ENCODE measurements at places on chromosomes 6 and 20. TPM values are rescaled to one million over a fixed set of nuclear protein-coding genes. Genes with fewer than 3 reads are reported as not detected.

PTK6 gene
- 0.11 TPM for total RNA-seq

PROCR gene
- total RNA-seq: 10.5 TPM

WFDC12 gene
- not detected for total RNA-seq

LY6G5C gene
- total RNA-seq: 1.5 TPM

HLA-DRA gene
- 99.2 TPM for total RNA-seq

- DNase-seq: no peak
These were observed 35.7 kb downstream of the HBS1L start for GRCh38 chr6:135018941-135019340.

DNA sequence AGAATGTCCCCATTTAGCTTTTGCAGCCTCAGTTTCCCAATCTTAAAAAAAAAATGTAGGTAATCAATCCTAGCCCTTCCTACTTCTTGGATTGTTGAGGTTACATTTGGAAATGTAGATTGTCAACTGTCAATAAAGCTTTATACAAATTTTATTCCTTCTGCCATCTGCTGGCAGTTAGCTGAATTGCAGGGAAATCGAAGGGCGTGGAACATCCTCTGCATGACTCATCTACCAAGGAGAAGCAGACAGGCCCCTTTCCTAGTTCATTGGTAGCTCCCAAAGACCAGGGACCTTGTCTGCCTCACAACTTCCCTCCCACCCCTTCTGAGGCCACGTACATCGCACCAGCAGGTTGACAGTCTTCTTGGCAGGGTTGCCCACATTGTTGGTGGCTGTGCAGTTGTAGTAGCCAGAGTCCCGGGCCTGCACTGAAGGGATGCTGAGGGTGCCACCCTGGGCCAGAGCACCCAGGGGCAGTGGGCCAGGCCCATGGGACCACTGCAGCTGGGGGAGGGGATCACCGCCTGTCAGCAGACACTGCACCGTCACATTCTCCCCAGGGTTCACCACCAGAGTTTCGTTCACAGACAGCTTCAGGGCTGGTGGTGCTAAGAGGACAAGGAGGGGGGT, 43.6 kb downstream of the MDGA1 start:
- DNase-seq: no peak

DNA sequence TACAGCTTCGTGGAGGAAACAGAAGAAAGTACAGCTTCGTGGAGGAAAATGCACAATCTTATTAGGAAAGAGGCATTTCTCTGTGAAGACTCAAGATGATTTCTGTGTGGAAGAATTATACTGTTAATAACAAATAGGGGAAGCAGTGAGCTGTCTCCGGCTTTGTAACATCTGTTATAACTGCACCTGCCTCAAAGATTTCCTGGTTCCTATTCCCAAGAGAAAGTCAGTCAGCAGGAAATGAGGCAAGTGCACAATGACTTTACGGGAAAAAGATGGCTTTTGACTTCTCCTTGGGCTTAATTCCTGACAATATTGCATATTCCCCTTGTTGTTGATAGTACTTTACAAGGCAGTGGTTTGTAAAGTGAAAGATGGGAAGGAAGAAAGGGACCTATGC, 538.5 kb downstream of the BMP2 start:
- DNase-seq: no peak

- DNase-seq: no peak
These were observed 344.6 kb upstream of the MARCKS start for GRCh38 chr6:113512576-113512975.

DNA sequence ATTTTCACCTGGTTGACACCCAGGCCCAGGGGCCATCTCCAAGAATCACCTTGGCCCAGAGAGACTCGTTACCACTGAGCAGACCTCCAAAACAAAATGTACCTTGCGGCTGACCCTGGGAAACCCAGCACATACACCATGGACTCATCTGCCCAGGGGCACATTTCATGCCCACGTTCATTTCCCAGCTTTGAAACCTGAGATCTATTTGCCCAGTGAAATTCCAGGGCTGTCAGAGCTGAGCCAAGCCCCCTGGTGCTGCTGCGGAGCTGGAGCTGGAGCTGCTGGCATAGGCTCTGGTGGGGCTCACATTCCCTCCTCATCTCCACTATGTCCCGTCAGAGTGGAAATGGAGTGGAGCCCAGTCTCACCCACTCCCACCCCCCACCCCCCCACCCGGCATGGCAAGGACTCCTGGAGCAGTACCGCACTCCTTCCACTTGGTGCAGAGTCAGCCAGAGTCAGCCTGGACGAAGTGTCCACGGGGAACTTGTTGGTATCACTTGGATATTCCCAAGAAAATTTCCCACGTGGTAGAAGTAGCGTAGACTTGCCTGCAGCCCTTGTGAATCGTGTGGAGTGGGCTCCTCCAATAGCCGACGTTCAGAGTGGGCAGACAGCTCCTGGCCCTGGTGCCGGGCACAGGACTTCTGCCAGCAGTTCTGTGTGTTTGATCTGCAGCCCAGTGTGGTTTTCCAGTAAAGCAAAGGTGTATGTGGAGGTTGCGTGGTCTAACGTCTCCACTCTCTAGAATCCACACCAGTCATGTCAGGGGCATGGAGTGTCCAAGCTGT, 18.1 kb upstream of the OSER1 start:
- no peak for DNase-seq

DNA sequence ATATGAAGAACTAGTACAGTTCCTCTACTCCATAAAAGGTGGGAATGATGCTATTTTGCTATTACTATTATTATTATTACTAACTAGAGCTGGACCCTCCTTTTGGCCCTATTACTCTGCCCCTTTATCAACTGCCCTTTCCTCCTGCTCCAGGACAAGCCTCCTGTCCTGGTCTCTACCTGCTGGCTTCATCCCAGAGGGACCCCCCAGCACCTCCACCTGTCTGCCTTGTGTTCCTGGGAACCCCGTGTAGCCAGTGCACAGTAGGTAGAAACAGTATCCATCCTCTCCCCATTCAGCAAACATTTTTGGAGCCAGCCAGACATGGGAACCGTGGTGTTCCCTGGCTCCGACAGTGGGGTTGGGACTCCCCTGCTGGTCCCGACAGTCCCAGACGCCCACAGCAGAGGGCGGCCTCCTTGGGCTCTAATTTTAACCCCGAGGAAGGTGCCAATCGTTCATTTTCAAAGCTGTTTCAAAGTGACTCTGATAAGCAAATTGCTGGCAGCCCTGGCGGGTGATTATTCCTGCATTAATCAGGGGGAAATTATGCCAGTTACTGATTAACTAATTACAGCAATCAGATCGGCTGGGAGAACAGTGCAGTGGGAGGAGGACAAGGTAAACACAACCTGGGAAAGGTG, 44.2 kb upstream of the MDGA1 start:
- no peak for DNase-seq

- no peak for DNase-seq
These were observed 11.5 kb upstream of the SNRNP48 start for GRCh38 chr6:7578516-7578915.

GRCh38 chr20:43508604-43509040, 1.1 kb downstream of the L3MBTL1 start:
- no peak for DNase-seq

GRCh38 chr20:38601216-38602184, at the start of gene ARHGAP40:
TSS of gene ARHGAP40 (plus strand) at chr20:38601809.
- DNase-seq: no peak

DNA sequence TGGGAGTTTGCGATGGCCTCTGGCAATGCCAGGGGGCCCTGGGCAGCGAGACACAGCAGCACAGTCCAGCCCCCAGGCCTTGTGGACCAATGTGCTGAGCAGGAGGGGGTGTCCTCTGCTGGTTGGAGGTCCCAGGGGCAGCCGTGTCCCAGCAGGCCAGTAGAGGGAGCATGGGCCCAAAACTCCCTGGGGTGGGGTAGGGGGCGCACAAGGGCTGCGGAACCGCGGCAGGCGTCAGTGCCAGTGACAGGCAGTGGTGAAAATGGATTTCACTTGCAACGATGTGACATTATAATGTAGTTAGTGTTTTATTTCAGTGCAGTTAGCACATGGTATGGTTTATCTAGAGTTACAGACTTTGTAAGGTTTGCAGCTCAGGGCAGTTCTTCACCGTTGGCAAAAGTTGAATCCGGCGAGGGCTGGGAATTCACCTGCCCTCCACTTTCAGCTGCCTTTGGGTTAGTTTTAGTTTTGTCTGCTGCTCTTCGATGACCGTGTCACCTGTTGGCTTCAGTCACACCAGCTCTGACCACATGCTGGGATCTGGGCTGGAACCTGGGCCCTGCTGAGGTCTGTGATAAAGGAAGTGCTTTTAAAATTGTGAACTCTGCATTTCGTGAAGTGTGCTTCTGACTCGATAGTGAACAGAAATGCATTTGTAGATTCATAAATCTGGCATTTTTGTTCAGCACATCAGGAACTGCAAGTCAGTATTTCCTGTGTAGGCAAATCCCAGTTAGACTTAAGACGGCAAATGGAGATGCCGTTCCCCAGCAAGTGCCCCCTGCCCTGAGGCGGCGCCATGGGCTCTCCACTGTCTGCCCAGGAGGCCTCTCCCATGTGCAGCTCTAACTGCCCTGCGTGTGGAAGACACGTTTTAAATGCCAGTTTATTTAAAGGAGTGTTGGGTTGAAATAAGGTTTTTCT, 46.8 kb downstream of the PYGB start:
- no peak for DNase-seq

- peak; percentile 58 for DNase-seq
These were observed 16.0 kb downstream of the MARCKS start for GRCh38 chr6:113873043-113873667.

GRCh38 chr6:1834207-1834606, 224.5 kb downstream of the FOXC1 start:
- no peak for DNase-seq

DNA sequence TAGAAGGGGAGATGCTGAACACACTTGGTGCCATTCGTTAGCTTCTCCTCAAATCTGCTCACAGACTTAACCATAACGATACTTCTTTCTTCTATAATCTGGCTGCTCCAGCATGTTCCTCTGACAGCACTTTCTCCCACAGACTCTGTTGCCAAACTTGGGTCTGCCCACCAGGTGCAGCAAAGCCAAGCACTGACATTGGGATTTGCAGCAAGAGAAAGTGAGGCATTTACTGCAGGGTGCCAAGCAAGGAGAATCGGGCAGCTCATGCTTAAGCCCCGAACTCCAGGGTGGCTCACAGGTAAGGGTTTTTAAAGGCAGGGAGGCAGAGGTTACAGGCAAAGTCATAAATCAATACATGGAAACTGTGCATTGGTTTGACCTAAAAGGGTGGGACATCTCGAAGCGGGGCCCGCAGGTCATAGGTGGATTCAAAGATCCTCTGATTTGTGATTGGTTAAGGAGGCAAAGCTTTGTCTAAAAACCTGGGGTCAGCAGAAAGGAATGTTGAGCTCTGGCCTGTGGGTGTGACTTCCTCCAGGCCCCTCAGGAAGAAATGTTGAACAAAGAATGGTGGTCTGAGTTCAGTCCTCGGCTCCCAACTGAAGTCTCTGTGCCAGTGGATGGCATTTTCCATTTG, 25.1 kb upstream of the PNPLA1 start:
- DNase-seq: no peak

- DNase-seq: no peak
These were observed 280.3 kb upstream of the SYNCRIP start for GRCh38 chr6:85923013-85923430.

- DNase-seq: no peak
These were observed 13.7 kb downstream of the C6orf132 start for GRCh38 chr6:42128460-42129359.

- DNase-seq: no peak
These were observed 405.2 kb downstream of the RFPL4B start for GRCh38 chr6:112752305-112752704.

DNA sequence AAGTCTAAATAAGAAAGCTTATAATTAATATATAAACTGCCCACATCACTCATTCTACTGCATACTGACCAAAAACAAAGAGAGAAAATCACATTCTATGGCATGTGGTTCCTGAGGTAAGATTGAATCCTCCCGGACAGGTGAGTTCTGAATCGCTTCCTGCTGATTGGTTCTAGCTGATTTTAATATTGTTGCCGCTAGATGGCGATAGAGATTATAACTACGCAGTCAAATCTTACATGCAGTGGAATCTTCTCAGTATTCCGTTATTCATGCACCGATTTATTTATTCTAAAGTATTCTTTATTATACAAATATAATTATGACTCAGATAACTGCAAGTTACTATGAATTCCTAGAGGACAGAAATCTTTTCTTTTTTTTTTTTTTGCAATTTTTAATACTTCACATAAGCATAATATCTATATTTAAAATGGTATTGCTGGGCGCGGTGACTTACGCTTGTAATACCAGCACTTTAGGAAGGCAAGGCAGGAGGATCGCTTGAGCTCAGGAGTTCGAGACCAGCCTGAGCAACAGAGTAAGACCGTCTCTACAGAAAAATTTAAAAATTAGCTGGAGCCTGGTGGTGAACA, 24.2 kb upstream of the TMX4 start:
- DNase-seq: peak; percentile 13
